ENCODE measurements at places on chromosomes 6 and 20.

- DNase-seq = no peak
Measured at GRCh38 chr6:54491431-54491830, 183.2 kb downstream of the TINAG start.

- no peak for DNase-seq
Measured at GRCh38 chr20:37526238-37526838, 1.3 kb downstream of the BLCAP start.

DNA sequence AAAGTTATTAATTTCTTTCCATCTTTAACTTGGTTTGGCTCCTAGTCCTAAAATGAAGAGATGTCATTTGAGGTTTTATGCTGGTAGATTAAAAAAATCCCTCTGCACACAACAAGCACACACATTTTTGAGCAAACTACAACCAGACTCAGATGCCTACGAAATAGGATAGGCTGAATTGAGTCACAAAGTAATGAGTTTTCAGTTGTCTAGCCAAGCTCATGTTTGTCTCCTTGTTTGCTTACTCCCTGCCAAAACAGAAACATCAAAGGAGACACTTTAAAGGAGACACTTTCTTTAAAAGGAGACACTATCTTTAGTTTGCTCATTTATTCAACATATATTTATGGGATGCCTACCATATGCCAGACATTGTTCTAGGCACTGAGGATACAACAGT, 56.2 kb downstream of the TPBG start:
- DNase-seq = no peak

DNA sequence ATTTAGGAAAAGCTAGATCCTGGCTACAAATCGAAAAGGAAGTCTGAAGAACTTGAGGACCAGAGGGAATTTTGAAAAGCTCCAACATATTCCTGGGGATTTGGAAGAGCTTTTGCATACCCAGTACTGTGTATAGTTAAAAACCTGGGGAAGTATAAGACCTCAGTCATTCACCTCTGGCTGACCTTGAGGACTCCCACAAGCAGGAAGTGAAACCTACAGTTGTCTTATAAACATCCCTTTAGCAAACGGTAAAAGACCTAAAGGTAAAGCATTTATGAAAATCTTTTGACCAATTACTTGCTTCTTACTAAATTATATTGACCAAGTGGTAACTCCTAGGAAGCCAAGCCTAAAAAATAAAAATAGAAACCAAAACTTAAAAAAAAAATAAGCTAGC, 175.0 kb downstream of the HAO1 start:
- no peak for DNase-seq

- DNase-seq = no peak
Measured at GRCh38 chr6:163776906-163777686, 362.6 kb downstream of the QKI start.

- no peak for DNase-seq
Measured at GRCh38 chr6:2791450-2791974, 26.3 kb downstream of the WRNIP1 start.

- no peak for DNase-seq
Measured at GRCh38 chr20:45445805-45446562, 23.6 kb upstream of the WFDC2 start.

GRCh38 chr6:110233770-110234374, 53.6 kb downstream of the CDC40 start:
- DNase-seq = no peak

DNA sequence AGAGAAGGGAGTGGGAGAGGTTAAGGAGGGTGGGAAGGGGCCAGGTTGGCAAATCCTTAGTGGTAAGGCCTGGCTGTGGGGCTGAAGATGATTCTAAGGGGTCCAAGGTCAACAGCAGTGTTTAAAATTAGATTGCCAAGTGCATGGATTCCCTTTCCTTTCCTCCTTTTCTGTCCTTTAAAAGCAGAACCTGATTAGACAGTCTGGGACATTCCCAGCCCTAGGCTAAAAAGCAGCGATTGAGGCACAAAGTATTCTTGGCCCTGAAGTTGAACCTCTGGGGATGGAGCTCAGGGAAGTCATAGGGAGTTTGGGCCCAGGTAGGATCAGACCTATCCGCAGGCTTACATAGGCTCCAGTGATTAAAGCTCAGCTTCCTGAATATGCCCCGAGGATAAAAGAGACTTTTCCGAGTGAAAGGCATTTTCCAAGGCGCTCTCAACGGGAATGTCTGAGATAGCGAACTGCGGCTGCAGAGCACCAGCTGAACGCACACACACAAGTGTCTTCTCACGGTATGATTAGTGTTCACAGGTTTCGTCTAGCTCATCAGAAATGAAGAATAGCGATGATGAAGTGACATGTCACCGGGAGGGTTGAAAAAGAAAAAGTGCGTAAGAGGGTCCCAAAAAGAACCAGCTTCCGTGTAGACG, 787 bp upstream of the CARMIL1 start:
- DNase-seq = no peak

- no peak for DNase-seq
Measured at GRCh38 chr20:56551571-56551970, 18.5 kb downstream of the FAM209B start.

DNA sequence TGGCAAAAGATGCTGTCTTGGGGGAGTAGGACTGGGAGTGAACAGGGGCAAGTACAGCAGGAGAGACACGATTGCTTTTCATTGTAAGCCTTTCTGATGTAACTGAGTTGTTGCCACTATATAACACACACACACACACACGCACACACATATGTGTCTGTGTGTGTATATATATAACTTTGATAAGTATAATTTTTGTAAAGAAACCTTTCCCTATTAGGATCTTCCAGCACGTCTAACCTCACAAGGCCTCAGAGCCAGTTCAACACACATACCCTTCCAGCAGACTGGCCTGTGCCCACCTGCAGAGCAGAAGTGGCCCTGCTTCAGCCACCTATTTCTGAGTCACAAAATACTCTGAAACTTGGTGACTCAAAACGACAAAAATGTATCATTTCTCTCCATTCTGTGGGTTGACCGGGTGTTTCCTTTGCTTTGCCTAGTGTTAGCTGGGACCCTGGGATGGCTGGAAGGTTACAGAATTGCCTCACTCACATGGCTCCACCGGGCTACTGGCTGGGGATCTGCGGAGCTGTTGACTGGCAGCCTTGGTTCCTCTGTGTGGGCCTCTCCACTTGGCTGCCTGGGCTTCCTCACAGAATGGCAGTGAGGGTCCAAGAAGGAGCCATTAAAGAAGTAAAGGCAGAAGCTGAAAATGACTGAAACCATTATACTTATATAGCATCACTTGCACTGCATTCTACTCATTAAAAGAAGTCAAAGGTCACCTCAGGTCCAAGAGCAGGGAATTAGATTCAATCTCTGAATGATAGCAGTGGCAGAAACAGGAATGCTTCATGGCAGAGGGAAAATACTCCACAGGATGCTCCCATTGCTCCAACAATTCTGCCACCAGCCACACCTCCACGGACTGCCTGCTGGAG, 126.4 kb downstream of the BANF2 start:
- no peak for DNase-seq

DNA sequence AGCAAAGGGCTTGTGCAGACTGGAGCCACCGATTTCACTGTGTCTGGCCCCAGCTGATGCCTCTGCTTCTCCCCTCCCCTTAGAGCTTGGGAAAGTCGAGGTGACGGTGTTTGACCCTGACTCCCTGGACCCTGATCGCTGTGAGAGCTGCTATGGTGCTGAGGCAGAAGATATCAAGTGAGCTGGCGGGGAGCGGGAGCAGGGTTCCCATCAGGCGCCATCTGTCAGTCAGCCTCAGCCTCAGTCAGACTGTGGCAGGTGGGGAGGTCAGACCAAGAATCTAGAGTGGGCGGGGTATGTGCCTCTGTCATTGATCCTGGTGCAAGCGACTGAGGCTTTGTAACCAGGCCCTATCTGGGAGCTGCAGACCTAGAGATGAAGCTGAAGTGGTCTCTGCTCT, 5.5 kb downstream of the ERGIC3 start:
- DNase-seq = no peak
